A549 treated with CpdA at 1 μM for 4 hours (cell line): ENCODE measurements at places on chromosomes 12 and 14. TPM values are rescaled to one million over a fixed set of nuclear protein-coding genes. Genes with fewer than 3 reads are reported as not detected.

DDN gene
- total RNA-seq, result 0.64 to 0.74 TPM (median 0.66 TPM) in 5 replicates

TAMALIN gene
- total RNA-seq, result 0.44 to 1.2 TPM (median 0.58 TPM) in 5 replicates

DPF3 gene
- total RNA-seq, result 0.10 to 0.61 TPM (median 0.27 TPM) in 5 replicates

GUCY2C gene
- 0.01 TPM in 1 of 5 replicates, not detected in the others for total RNA-seq

AICDA gene
- 0.08 to 0.20 TPM (median 0.15 TPM) in 5 replicates for total RNA-seq
